ENCODE measurements at places on chromosomes 12 and 14. TPM values are rescaled to one million over a fixed set of nuclear protein-coding genes. Genes with fewer than 3 reads are reported as not detected.

DNA sequence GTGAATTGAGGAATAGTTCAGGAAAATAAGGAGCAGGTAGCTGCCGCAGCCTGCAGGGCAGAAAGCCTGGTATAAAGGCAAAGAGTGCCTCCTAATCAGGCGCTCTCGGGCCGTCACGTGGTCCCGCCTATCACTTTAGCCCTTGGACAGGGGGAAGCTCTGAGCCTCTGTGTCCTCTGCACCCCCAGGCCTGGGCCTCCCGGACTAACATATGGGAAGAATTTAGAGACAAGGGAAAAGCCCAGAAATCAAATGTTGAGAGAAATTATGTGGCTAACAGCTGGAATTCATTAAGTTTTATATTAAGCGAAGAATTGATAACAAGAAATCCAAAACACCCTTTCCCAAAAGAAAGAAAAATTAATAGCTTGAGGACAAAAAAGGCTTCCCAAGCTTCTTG, 417.7 kb downstream of the ATP23 start:
- no peak for DNase-seq

DNA sequence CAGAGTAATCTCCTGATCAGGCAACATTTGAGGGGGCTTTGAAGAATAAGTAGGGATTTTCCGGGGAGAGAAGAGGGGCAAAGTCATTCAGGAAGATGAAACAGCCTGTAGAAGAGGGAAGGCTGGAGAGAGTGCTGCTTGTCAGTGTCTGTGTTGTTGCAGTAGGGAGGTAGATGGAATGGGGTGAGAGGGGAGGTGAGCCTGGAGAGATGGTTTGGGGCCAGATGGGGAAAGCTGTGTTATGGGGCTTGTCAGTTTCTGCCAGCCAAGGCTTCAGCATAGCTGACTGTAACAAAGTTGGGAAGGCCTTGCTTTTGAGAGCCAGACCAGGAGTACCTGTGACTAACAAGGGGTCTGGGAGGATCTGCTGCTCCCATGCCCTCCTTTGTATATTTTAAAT, 18.0 kb downstream of the BICD1 start:
- DNase-seq: no peak

- no peak for DNase-seq
These were observed 326.1 kb downstream of the PDZRN4 start for GRCh38 chr12:41514021-41514777.

Gene FSCB
- not detected for total RNA-seq

Gene CCDC196
- total RNA-seq: not detected

Gene PLEKHD1
- total RNA-seq: not detected

All from right atrium auricular region (tissue), 2 donors.